Tibial nerve (tissue), 4 donors: ENCODE measurements at places on chromosomes 5 and 9. TPM values are rescaled to one million over a fixed set of nuclear protein-coding genes. Genes with fewer than 3 reads are reported as not detected.

GRCh38 chr5:111261610-111262009 is 37.4 kb downstream of the CAMK4 start:
- no peak for DNase-seq

DNA sequence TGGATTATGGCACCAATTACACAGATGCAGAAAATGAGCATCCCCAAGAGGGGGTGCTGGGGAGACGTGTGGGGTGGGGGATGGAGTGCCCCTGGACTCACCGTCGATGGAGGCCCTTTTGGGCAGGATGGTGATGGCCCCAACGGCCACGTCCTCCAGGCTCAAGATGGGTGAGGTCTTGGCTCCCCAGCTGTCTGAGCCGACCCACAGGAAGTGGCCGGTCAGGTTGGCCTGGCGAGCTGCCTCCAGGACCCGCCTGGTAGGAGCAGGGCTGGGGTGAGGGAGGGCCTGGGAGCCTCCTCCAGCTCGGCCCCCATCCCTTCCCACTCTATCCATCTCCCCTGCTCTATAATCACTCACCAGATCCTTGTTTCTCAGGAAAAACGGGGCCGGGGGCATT is 4.6 kb downstream of the GRM6 start:
- no peak for DNase-seq

DNA sequence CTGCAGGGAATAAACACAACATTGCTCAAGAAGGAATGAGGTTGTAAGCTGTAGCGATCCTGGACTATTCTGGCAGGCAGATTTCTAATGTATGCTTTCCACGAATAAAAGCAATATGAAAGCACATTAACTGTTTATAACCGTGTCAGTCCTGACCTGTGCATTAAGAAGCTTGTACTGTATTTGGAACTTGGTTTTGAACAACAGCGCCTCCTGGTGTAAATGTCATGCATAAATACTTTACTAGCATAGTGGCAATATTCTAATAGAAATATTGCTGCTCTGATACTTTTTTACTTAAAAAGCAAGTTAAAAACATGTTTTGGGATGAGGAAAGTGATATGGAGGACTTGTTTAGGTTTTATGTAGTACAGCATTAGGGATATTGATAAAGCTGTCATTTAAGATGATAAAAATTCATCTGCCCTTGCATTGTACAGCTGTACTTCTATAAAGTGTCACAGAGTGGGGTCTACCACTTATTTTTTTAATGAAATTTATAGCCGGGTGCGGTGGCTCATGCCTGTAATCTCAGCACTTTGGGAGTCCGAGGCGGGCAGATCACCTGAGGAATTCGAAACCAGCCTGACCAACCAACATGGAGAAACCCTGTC is 70.7 kb upstream of the GNE start:
- DNase-seq = peak; percentile 82

The SLC25A48 gene
- total RNA-seq = 59.4 TPM

- DNase-seq = no peak
Observed at GRCh38 chr5:75961818-75962217, 121.4 kb upstream of the SV2C start.

- DNase-seq = peak; percentile 67
Observed at GRCh38 chr5:15499528-15500324, at the start of gene FBXL7. Gene FBXL7, plus strand, starts transcription at chr5:15500180.

The ADGRD2 gene
- total RNA-seq = not detected

GRCh38 chr5:172455511-172456061 is 1.3 kb upstream of the SH3PXD2B start:
- DNase-seq = no peak

The FREM1 gene
- total RNA-seq = 3.9 TPM

- DNase-seq = no peak
Observed at GRCh38 chr5:89981021-89981420, 428.5 kb downstream of the CETN3 start.

The GALNT12 gene
- total RNA-seq = 2.4 TPM

GRCh38 chr5:164593982-164594381 is 1088.6 kb downstream of the MAT2B start:
- no peak for DNase-seq

The PCDHB14 gene
- total RNA-seq = 13.0 TPM

- DNase-seq = peak; percentile 46
Observed at GRCh38 chr5:79025054-79025472, 40.0 kb upstream of the ARSB start.

The SNAPC4 gene
- total RNA-seq = 9.8 TPM

DNA sequence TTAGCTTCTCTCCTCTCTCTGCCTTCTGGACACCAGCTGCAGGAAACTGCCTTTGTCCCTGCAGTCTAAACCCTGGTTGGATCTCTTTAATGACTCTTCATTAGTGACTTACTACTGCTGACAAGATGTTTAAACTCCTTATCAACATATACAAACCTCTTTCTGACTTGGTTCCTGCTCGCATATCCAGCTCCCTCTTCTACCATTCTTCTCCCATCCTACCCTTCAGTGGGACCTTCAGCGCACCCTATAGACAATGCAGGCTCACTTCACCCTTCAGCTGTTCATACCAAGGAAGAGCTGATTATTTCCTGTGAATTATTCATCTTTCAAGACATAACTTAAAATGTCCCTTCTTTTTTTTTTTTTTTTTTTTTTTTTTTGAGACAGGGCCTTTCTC is 436.5 kb downstream of the KIAA0825 start:
- DNase-seq = no peak

- no peak for DNase-seq
Observed at GRCh38 chr5:96548905-96549304, 113.3 kb upstream of the CAST start.

DNA sequence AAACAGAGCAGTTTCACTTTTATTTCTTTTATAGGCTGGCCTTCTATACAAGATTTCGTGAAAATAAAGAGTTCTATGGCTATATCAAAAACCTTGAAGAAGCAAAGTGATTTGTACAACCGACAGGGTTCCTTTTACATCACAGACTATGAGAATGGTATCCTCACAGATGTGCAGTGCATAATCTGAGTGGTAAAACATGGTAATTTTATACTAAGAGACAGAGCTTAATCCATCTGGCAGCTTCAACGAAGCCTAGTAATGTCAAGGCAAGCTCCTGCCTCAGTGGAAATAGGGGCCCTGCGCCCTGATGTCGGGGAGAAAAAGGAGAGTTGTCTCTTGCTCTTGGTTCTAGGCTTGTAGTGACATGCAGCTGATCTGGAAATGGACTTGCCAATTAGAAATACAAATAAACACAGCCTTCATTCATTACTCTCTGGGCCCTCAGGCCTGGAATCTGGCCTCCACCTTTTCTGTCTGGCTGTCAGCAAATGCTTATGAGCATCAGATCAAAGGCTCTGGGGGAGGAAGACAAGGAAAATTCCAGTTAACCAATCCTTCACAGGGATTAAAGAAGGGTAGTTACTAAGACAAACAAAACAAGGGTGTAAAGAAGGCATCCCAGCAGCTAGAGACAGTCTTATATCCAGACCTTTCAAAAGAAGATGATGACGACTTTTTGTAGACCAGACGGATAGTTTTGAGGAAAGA is 33.6 kb upstream of the TRIM32 start:
- DNase-seq = no peak

The SLC25A51 gene
- total RNA-seq = 26.6 TPM
